T-helper 1 cell (primary cell): ENCODE measurements at places on chromosomes 4 and X.

DNA sequence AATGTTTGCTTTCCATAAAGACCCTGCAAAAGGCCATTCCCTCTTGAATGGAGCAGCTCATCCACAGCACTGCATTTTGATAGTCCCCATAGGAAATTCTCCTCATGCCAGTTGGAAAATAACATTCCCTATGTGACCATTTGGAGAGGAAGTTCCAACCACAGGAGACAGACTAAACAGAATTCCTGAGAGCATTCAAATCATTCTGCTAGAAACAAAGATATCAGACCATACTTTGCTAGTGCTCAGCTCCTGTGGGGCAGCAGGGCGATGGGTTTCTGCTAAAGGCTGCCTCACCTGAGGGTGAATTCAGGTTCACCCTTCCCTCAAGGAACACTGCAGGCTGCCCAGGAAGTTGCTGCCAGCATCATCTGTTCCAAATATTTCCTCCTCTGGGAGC is 58.8 kb downstream of the LNX1 start:
- DNase-seq = no peak

- no peak for DNase-seq
Observed at GRCh38 chr4:93182722-93183121, 645.8 kb upstream of the ATOH1 start.

GRCh38 chrX:79117078-79117477 is 27.4 kb upstream of the GPR174 start:
- DNase-seq = no peak

DNA sequence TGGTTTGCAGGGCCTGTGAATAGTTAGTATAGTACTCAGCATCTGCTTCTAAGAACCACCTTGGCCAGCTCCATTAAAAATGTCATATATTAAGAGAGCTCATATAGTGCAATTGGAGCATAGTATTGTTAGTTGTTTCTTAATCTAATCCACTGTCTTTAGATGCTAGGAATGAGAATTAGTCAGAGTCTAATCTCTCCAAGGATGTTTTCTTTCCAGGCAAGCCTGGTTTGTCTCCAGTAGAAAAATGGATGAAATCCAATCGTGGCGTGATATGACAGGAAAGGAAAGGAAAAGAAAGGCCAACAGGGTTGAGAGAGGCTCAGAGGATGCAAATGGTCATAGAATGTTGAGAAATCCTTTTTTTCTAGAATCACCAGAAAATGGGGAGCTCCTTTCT is 15.0 kb upstream of the TMEM164 start:
- no peak for DNase-seq

GRCh38 chr4:17347445-17347844 is 164.4 kb downstream of the QDPR start:
- no peak for DNase-seq

DNA sequence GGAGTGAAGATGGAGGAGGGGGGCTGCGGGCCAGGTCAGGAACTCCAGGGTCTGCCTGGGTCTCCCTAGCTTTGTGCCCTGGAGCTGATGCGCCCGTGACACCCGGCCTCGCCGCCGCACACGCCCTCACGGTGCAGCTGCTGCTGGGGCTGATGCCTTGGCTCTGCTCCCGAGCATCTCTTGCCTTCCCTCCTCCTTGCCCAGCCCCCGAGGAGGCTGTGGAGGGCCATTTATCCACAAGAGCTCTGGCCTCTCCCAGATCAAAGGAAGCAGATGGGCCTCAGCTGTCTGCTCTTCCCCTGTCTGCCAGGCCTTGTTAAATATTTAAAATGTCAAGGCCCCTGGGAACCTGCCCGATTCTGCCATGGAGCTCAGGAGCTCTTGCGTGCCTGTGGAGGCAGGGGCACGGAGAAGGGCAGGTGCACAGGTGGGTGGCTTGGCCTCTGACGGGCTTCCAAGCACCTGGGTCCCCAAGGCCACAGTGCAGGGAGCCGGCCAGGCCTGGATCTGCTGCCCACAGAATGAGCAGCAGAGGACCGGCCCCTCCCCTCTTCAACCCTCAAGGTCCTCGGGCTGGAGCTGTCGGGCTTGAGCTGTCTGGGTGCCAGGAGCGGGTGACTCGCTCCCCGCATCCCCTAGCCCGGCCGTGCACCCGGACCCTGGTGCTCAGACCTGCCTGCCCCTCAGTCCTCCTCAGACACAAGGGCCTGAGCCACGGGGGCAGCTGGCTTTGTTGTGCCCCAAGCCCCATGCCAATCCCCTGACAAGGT is 20.3 kb downstream of the ATP2B3 start:
- no peak for DNase-seq

DNA sequence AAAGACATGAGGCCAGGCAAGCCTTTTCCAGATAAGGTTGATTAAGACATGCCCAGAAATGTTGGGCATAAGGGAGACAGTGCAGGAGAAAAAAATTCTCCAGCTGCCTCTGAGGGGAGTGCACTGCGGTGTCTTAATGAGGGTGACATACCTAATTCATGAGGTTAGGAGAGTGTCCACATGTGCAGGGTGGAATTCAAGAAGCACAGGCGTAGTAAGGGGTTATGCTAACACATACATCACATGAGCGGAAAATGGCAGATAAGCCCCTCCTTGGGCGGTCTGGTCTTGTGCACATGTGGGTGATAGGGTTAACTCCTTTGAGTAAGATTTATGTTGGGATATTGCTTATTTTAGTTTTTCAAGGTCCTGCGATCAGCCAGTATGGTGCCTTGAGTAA is 122.4 kb downstream of the PHKA2 start:
- no peak for DNase-seq

- no peak for DNase-seq
Observed at GRCh38 chrX:29535212-29536162, 679.9 kb upstream of the MAGEB2 start.

DNA sequence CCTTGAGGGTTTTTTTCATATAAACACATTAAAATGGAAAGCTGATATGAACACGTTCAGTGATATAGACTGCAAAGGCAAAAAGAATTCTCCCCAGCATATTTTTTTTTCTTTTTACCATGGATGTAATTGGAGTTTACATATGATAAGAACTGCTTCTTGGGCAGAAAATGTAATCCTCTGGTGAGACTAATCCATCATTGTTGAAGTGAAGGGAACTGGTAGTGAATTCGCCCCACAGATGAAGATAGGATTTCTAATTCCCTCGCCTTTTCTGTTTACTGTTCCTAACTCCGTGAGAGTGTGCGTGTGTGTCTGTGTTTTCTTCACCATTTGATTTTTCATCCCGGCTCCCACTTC is 88.9 kb downstream of the GPR143 start:
- DNase-seq = no peak

DNA sequence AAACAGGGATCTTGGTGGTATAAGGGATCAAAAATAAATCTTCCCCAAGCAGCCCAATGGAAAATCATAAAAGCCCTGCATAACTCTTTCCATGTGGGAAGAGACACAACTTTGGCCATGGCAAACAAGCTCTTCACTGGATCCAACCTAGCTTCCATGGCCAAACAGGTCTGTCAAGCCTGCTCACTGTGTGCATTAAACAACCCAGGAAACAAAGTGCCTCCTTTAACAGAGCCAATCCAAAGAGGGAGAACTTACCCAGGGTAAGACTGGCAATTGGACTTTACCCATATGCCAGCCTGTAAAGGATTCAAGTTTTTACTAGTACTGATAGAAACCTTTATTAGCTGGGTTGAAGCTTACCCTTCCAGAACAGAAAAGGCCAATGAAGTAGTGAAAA is 7.6 kb upstream of the HERC5 start:
- no peak for DNase-seq

GRCh38 chr4:107130157-107130556 is 94.0 kb upstream of the DKK2 start:
- no peak for DNase-seq

- DNase-seq = no peak
Observed at GRCh38 chrX:110419512-110419911, 60.9 kb downstream of the RTL9 start.

- no peak for DNase-seq
Observed at GRCh38 chr4:94965852-94966251, 208.1 kb downstream of the BMPR1B start.

DNA sequence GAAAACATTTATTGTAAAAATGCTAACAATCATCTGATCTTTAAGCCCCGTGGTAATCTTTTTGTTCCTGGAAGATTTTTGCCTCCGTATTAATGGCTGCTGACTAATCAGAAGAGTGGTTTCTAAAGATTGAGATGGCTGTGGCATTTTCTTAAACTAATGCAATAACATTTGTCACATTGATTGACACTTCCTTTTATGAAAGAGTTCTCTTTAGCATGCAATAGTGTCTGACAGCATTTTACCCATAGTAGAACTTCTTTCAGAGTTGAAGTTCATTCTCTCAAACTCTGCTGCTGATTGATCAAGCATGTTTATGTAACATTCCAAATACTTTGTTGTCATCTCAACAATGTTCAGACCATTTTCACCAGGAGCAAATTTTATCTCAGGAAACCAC is 26.8 kb upstream of the UGT2B4 start:
- DNase-seq = no peak

GRCh38 chr4:110815950-110816349 is 193.1 kb upstream of the PITX2 start:
- DNase-seq = no peak

GRCh38 chrX:45515262-45516215 is 314.9 kb upstream of the DIPK2B start:
- DNase-seq = peak; percentile 19

DNA sequence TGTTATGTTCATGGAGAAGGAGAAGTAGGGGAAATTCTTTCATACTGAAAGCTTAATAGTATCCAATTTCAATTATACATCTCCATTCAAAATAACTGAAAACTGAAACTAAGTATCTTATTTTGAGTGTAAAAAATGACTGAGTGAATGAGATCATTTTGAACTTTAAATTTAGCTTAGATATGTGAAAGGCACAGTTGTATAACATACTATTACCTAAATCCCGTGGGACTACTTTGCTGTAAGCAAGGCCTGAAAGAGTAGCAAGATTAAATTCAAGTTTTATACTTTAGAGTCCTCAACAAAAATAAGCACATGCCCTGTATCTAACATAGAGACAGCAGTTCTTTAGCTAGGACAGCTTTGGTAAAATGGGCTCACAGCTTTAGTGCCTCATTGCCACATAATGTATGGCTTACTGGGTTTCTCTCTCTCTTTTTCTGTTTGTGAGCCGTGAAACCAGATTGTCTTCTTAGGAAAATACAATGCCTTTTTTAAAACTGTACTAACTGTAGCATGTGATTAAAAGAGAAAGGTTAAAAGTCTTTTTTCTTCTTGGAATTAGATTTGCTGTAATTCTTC is 43.2 kb downstream of the GSTCD start:
- DNase-seq = no peak

GRCh38 chr4:121717680-121718237 is 21.0 kb upstream of the ANXA5 start:
- DNase-seq = no peak

DNA sequence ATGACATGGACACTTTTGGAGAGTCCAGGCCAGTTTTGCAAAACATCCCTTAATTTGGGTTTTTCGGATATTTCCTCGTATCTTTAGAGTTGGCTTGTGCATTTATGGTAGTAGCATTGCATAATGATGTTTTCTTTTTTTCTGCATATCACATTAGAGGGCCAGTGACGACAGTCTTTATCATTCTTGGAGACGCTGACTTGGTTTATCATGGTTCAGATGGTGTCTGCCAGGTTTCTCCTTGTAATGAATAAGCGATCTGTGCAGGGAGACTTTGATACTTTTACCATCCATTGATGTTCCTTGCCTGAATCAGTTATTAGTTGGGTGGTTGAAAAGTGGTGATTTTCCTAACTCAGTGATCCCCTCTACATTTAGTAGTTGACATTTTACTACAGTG is 46.6 kb downstream of the KIAA0232 start:
- DNase-seq = no peak

DNA sequence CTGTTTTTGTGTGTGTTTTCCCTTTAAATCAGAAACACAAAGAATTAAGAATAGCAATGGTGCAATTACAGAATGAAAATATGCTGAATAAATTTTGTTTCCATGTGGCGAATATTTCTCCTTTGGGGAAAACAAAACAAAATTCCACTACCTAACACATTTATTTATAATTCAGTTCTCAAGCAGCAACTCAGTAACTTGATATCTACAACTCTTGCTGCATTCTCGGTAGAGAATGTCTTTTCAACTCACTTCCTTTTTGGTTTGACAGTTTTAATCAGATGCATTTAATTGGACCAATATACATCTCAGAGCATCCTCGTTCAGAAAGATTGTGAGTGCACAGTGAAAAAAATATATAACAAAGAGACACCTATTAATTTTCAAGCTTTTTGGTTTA is 30.8 kb downstream of the ZNF827 start:
- DNase-seq = no peak

- DNase-seq = no peak
Observed at GRCh38 chr4:138952411-138952810, 63.2 kb upstream of the NOCT start.

DNA sequence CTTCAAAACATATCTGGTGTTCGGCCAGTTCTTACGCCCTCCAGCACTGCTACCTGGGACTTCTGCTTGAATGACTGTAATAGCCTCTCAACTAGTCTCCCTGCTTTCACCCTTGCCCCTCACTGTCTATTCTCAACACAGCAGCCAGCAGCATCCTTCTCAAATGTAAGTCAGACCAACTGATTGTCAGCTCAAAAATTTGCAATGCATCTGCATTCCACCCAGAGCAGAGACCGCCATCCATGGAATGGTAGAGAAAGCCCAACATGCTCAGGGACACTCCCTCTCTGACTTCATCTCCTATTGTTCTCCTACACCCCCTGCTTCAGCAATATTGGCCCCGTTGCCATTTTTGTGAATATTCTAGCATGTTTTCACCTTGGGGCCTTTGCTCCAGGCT is 5.9 kb downstream of the TLR7 start:
- no peak for DNase-seq

DNA sequence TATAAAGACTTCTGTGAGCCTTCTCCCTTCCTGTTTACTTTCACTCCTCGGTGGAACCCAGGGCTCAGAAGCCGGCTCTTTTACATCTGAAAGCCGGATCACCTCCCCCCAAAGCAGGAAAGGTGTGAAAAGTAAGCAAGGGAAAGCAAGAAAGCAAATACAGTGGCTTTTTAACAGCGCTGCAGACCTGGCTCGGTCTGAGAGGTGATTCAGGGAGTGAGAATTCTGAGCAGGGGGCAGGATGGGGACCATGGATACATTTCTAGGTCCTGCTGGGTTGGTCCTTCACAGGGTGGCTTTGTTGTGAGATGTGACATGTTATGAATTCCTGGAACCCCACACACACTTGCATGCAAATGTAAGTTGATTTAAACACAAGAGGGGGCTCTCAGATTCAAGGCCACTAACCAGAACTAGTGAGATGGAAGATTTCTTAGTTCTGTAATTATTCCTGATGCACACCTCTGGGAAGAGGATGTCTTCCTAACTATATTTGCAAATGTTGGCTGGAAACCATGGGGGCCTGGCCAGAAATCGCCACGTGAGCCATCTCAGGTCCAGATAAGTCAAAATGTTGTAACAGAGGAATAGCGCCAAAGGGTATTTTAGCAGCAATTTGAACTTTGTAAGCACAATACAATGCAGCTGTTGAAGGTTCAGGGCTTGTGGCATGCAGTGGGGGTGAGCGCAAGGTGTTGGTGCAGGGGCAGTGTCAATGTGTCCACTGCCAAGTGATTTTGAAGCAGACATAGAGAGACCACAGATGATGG is 670.1 kb upstream of the LCORL start:
- no peak for DNase-seq
